Myocyte (in vitro differentiated cells): ENCODE measurements at places on chromosomes 1 and 21.
A peak's percentile ranks its signal among the peaks of the same experiment; 100 is the strongest.

DNA sequence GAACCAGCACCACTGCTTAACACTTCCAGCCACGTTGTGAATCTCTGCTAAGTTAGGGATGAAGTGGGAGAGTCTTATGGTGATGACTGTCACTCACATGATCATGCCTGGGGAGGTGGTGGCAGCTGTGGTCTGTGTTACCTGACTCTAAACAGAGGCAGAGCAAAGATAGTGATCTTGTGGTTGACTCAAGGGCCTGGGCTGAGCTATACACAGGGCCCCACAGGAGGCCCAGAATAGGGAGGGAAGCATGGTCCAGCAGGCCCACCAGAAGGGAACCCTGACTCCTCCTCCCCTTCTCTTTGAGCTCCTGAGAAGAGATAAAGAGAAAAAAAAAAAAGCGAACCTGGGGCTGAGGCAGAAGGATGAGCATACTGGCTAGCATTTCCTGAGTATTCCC is 55.0 kb downstream of the PLXNA2 start:
- peak; percentile 71 for DNase-seq

DNA sequence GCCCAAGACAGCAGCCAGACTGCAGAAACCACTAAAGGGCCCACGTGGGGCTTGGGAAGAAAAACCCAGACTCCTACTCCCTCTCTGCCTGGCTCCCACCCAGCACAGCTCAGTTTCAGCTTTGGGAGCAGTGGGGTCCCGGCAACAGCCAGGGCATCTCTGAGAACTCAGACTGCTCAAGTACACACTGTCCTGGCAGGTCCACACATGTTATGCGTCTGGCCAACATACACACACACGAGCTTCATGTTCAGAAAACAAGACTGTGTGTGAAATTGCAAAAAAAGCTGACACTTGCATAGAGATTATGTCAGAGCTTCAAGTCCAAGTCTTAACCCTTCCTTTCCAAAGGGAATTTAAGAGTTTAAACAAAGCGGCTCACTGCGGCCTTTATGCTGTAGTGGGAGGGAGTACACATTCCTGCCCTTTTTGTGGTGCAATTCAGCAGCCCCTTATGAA is 136.6 kb upstream of the CD34 start:
- DNase-seq, result peak; percentile 61

- no peak for DNase-seq
Measured at GRCh38 chr1:91778964-91779363, 107.0 kb downstream of the TGFBR3 start.

- DNase-seq, result no peak
Measured at GRCh38 chr1:3495776-3496745, 41.6 kb downstream of the ARHGEF16 start.

DNA sequence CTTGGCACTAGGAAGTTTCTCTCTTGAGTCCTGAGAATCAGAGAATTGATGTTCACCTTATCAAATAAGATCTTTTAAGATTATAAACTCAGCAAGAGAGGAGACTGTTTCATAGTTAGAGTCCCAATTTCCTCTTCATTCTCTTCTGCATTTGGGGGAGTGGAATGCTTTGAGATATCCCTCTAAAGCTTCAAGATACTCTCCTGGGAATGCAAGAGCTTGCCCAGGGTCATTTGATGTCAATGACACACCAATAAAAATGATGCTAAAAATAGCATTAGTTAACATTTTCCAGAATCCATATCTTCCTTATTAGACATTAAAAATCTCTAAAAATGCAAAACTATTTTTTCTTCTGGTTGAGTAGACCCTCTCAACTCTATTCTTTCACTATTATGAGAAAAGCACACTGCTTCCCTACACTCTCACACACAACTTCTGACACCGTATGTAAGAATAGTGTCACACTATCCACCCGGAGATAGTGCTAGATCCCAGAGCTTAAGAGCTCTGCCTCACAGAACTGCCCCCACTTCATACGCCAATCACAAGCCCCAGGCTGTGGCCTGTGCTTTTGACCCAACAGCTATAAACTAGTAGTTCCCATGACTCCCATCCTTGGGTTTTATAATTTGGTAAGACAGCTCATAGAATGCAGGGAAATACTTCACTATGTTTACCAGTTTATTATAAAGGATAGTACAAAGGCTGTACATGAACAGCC is 399.9 kb upstream of the RUNX1 start:
- no peak for DNase-seq

- DNase-seq, result no peak
Measured at GRCh38 chr1:113917400-113918082, 11.6 kb upstream of the HIPK1 start.
